A673 (cell line): ENCODE measurements at places on chromosomes 3 and 15. TPM values are rescaled to one million over a fixed set of nuclear protein-coding genes. Genes with fewer than 3 reads are reported as not detected.

Gene LIPC
- total RNA-seq = not detected in 2 replicates

DNA sequence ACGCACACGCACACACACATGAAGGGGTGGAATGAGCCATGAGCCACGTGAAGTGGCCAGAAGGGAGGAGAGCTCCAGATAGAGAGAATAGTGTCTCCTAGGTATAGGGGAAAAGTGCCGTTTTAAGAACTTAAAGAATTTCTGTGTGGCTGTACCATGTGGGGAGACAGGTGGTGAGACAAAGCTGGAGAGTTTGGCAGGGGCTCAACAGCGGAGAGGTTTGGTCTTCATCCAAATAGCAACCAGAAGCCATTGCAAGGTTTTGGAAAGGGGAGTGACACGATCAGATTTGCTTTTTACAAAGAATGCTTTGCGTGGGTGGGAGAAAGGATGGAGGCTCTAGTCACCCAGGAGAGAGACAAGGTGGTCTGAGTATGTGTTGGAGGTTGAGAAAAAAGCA, 146.0 kb downstream of the IL20RB start:
- no peak for DNase-seq

DNA sequence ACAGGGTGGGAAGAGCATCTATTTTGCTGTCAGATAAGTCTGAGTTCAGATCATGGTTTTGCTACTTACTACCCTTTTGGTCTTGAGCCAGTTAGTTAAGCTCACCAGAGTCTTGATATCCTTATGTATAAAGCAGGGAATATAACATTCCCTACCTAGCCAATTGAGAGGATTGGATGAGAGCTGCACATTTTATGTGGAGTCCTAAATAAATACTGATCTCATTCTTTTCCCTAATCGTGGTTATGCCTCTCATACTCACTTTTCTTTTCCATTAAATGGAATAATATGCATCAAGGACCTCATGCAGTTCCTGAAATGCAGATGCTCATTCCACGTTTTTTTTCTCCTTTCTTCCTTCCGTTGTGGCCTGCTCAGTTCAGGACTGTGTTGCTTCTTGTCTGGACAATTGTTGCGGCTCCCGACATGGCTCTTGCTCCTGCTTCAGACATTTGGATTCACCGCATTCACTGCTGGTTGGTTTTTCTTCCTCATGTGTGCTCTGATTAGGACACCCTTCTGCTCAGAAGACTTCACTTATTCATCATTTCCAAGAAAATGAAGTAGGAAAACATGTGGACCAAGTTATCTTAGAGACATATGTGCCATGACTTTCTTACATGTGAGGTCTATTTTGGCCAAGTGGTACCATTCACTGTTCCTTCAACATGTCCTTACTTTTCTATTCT, 90.2 kb downstream of the NFKBIZ start:
- DNase-seq = no peak

GRCh38 chr3:161552984-161553560, 56.5 kb downstream of the OTOL1 start:
- no peak for DNase-seq

DNA sequence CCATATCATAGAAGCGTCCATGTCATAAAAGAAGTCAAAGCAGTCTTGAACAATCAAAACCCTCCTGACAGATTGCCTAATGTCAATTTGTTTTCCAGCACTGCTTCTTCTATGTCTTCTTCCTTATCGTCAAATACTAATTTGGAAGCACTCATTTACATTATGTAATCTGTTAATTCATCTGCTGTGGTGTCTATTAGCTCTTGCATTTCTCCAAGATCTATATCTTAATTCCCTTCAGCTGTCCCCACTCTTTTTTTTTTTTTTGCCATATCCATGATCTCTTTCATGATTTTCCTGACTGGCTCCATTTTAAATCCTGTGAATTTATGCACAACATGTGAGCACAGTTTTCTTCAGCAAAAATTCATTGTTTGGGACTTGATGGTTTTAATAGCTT, 560.5 kb upstream of the ARPP21 start:
- DNase-seq = no peak

DNA sequence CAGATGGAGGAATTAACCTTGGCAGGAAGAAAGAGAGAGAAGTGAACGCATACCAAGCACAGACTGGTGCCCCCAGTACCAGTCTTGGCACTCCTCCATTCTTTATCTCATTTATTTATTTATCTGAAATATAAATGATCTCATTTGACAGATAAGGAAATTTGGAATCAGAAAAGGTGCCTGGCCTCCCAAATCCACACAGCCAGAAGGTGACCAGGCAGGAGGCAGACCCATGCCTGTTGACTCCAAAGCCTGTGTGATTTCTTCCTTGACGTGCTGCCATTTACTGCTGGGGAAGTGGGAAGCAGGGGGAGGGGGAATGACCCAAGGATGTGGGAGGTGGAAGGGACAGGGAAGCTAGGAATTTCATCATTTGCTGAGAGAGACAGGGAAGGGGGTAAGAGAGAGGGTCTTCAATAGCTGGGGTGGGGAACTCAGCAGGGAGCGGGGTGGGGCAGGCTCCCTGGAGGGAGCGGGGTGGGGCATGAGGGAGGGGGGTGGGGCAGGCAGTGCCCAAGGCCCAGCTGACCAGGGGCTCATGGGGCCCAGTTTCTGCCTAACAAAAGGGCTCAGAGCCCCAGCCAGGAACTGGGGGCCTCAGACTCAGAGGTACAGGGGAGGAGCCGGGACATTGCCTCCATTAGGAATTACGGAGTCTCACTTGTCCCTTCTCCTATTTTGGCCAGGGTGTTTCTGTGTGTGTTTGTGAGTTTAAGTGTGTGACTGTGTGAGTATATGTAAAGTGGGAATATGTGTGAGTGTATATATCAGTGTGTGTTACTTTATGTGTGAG, 63.0 kb downstream of the MINAR1 start:
- no peak for DNase-seq

GRCh38 chr3:124965413-124965812, 30.9 kb upstream of the MUC13 start:
- DNase-seq = no peak

Gene GOLGA6L10
- 2.6 and 3.1 TPM in 2 replicates for total RNA-seq

Gene NLGN1
- 0.39 and 1.4 TPM in 2 replicates for total RNA-seq

DNA sequence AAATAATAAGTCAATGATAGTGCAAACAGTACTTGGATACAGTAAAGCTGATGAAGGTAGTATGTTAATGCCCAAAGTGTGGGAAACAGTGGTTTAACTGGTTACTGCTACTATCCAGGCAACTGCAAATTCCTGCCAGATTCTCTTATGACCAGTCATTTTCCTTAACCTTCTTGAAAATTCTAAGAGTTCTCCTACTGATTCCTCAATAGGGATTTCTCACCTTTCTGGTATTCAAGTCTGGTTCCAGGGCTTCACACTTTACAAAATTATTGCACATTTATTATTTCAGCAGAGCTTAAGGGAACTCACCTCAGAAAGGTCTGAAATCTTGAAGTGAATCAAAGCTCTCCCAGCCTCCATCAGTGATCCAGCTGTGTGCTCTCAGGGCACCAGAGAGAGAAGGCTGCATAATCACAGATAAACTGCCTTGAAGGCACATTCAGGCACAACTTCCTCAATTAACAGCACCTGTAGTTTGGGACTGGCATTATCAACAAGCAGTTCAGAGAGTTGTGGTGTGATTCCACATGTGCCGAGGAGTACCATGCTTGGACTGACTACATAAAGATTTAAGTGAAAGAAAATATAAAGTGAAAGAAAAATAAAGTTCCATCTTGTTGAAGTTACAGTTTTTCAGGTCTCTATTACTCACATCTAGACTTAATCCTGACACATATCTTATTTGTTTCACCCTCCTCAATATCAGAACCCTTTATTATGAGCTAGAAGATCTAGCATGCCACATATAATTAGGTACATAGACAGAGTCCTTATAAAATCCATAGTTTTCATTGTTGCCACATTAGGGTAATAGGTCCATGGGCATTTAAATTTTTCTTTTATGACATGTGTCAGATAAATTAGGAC, 59.5 kb upstream of the TIPARP start:
- peak; percentile 67 for DNase-seq

Gene ASB14
- not detected in 2 replicates for total RNA-seq

GRCh38 chr3:50316657-50317242, 5.8 kb downstream of the HYAL2 start:
- no peak for DNase-seq

Gene GPR62
- not detected in 2 replicates for total RNA-seq

DNA sequence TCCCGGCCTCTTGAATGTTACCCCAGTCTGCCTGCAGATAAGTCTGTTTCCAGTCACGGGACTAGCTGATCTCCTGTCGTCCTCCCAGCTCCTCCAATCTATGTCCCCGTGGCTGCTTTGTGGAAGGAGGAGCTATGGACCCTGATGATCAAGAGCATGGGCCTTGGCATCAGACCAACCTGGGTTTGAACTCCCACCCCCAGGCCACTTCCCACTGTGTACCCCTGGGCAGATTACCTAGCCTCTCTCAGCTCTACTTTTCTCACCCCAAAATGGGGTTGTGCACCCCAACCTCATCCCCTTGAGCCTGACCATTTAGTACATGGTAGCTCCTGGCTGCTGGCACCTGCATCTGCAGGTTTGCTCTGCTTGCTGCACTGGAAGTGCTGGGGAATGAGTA, 55.8 kb downstream of the GASK1A start:
- DNase-seq = no peak

Gene TP53BP1
- total RNA-seq = 66.0 and 74.5 TPM in 2 replicates

Gene SLC27A2
- 0.77 and 0.79 TPM in 2 replicates for total RNA-seq

Gene PLAAT1
- 0.75 and 1.4 TPM in 2 replicates for total RNA-seq

Gene NEK11
- 4.4 and 5.0 TPM in 2 replicates for total RNA-seq

Gene NOP10
- total RNA-seq = 200 and 208 TPM in 2 replicates

GRCh38 chr15:39583596-39584265, 2.9 kb downstream of the THBS1 start:
- peak; percentile 45 for DNase-seq

GRCh38 chr15:88012233-88012632, 244.3 kb downstream of the NTRK3 start:
- no peak for DNase-seq

Gene RETNLB
- not detected in 2 replicates for total RNA-seq

- no peak for DNase-seq
Measured at GRCh38 chr3:173354124-173354523, 43.4 kb upstream of the NLGN1 start.
